ENCODE measurements at places on chromosomes 2 and 18.

DNA sequence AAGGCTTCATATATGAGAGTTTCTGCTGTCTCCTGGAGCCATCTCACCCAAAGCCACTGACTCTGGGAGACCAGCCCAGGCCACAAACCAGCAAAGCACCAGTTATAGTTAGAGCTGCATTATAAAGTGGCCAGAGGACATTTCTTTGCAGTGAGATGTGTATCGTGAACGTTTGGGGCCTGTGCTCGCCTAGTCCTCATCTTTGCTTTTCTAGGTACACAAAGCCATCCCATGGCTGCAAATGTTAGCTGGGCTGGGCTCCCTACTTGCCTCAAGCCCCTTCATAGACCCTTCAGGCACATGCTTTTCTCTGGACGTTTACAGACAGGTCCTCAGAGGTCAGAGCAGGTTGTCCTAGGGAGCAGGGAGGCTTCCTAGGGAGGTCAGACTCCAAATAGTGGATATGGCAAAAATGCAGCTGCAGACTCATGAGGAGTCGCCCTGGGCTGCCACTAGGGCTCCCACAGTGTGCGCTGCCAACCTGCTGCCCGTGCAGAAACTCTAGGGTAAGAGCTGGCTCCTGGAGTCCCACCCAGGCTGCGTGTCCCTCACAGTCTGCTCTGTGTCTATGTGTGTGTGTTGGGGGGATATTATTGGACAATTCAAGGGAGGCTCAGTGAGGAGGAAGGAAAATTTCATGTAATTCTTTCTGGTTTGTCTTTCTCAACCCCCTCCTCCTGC, 141.0 kb downstream of the RPIA start:
- no peak for DNase-seq

GRCh38 chr18:6270771-6271216, 143.9 kb downstream of the L3MBTL4 start:
- no peak for DNase-seq

GRCh38 chr18:63472380-63472779, 4.4 kb upstream of the SERPINB5 start:
- no peak for DNase-seq

GRCh38 chr2:204213588-204213987, 277.0 kb downstream of the ICOS start:
- no peak for DNase-seq

DNA sequence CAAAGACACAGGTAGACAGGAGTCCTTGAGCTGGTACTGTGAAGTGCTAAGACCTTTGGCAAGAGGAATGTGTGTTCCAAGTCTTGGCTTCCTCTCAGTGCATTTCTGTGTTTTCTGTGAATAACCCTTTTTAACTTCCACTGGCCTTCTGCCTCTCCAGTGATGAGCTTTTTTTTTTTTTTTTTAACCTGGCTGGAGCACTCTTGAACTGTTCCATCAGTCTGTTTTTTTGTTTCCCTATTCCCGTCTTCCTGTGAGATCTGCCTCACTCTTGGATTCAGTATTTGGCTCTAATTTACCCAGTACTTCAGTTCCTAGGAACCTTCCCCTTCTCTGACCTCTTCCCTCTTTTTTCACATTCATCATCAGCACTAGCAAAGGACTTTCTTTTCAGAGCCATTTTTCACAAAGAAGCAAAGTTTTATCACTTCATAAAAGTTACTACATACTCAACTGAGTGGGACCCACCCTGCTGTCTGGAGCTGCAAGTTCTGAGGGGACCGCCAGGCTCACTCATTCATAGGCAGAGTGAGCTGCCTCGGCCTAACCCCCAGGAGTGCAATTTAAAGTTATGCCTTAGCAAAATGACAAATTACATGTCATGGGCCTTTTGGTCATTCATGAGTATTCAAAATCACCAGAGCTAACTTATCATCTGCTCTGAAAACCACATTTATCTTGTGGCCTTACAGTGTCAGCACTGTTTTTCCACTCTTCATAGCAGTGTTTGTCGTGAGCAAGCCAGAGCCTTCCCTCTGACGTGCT, 126.9 kb upstream of the DAPL1 start:
- peak; percentile 48 for DNase-seq

DNA sequence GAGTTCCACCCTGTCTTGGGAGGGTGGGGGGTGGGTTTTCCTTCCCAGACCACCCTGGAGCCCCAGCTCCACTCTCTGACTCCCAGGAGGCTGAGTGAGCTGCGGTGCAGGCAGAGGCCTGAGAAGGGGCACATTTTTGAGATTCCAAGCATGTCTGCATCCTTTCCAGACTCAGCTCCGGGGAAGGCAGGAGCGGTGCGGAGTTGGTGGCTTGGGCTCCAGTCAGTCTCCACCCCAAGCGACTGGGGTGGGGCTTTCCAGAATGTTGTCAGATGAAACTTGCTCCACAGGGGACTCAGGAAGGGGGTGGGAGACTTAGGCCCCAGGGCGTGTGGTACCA, 44.2 kb upstream of the HS6ST1 start:
- peak; percentile 90 for DNase-seq

DNA sequence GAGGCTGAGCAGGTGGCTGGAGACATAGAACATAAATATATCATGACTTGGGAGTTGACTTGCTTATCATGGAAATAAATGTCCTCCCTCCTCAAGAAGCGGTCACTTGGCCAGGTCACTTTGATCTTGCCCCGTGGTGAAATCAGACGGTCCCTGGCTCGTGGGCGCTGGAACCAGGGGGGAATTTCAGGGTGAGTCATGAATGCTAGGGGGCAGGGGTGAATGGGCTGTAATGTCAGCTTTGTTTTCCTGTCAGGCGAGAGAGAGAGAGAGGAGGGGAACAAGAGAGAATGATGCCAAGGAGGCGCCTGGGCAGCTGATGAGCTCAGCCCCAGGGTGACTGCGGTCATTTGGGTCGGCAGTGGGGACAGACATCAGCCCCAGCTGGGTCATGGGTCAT, 47.7 kb downstream of the RRM2 start:
- peak; percentile 62 for DNase-seq

GRCh38 chr2:5617796-5618195, 74.4 kb upstream of the SOX11 start:
- DNase-seq, result peak; percentile 48

- peak; percentile 55 for DNase-seq
Measured at GRCh38 chr2:199468561-199469513, 11.1 kb upstream of the SATB2 start.

GRCh38 chr18:57621246-57621604, 411 bp downstream of the NARS1 start:
- DNase-seq, result no peak

DNA sequence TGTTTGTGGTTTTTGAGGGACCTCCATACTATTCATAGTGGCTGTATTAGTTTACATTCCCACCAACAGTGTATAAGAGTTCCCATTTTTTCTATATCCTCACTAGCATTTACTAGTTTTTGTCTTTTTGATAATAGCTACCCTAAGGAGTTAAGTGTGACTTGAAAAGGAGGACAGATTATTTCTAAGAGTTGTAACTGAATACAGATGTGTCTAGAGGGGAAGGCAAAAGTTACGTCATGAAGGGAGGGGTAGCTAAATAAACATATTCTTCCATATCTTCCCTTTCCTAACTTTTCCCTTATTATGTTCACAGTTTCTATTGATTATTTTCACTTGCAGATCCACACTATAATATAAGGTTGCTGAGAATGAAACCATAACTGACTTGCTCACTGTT, 1315.7 kb upstream of the ZEB2 start:
- DNase-seq, result no peak

DNA sequence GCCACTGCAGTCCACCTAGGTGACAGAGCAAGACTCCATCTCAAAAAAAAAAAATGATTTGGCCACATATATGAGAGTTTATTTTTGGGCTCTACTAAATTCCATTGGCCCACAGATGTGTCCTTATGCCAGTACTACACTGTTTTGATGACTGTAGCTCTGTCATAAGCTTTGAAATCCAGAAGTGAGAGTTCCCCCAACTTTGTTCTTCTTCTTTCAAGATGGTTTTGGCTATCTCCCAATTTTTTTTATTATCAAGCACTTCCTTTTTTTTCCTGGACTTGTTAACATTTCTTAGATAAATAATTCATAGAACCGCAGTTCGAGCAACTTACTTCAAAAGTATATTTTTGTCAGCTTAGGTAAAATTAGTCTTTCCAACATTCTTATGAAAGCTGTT, 96.9 kb downstream of the TSHZ1 start:
- DNase-seq, result no peak

DNA sequence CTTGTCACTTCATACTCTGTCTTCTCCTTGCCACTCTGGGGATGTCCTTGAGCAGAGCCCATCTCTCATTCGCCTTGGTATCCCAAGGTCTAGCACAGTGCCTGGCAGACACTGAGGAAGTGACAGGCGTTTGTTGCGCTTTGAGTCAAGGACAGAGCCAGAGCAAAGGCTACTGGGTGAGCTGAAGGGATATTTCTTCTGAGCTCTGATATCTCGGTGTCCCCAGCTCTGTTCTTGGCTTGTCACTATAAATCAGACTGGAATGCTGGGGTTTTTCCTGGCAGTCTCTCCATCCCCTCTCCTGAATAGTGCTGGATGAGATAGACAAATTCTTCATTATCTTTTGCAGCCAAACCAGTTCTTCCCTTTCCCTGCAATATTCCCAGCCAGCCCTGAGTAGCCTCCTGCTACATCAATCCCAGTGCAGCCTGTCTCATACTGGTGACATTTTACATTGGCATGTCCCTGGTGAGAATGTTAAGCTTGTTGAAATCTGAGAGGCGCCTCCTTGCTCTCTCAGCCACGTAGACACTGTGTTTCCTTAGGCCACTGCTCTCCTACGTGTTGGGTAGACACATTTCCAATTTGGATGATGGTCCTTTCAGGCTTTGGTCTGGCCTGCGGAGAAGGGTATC, 61.7 kb downstream of the CTIF start:
- no peak for DNase-seq

GRCh38 chr2:47488870-47489584, 86.1 kb downstream of the MSH2 start:
- no peak for DNase-seq

DNA sequence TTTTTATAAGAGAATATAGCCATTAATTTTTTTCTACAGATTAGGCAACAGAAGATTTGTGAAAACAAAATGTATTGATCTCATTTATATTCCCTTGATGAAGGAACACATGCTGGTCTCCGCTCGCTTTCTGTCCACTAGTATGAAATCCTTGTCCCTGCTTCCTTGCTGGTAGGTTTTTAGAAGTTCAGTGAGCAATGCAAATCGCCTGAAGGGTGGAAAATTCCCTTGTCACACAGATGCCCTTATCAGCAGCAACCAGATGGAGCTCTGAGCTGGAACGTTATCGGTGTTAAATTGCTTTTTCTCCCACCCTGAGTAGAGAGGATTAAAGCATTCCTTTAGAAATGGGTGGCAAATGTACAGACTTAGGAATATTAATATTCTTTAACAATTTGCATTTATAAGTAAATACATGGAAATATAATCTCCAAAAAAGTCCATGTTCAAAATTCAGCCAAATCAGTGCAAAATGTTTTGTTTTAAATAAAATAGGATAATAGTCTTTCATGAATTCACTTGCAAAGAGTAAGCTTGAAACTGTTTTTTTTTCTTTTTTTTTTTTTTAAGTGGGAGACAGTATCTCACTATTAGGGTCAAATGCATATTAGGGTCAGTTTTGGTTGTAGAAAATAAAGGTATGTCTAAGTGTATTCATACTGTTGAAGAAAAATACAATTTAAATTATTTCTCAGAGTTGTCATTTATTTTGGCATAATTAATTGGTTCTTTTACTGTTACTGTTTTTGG, 164.0 kb upstream of the MYO3B start:
- no peak for DNase-seq

GRCh38 chr2:213152065-213152794, 818 bp upstream of the IKZF2 start:
- peak; percentile 76 for DNase-seq

DNA sequence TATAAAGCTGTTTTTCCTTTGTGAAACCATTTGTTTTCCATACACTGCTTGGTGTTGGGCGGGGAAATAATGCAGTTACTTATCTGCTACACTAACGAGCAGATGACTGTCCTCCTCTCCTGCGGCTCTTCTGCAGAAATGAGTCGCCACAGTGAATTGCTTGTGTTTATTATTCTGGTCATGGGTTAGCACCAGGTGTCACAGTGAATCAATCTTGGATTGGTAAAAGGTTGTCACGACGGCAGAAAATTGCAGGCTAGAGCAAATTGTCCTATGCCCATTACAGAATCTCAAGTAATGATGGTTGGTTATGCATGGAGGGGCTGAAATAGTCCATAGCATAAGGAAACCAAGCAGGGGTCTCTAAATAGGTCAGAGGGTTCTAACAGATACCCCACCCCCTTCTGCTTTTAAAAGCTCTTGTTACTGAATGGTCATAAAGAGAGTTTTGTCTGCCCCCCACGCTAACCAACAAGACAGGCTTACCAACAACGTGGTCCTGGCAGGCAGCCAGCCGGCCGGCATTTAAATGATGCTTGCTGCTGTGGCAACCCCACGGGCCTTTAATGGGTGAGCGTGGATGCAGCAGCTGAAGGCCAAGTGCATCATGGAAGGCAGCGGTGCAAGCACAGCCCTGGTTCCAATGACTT, 29.5 kb downstream of the RAB31 start:
- peak; percentile 78 for DNase-seq

- DNase-seq, result no peak
Measured at GRCh38 chr2:230473378-230473777, 57.4 kb downstream of the SP100 start.

- no peak for DNase-seq
Measured at GRCh38 chr2:33607905-33608304, 8.8 kb upstream of the FAM98A start.

GRCh38 chr18:52596748-52597435, 256.9 kb downstream of the DCC start:
- no peak for DNase-seq

- DNase-seq, result peak; percentile 70
Measured at GRCh38 chr2:74740741-74741431, 86.8 kb downstream of the SEMA4F start.

- no peak for DNase-seq
Measured at GRCh38 chr2:220513573-220514288, 886.3 kb downstream of the SLC4A3 start.

- DNase-seq, result no peak
Measured at GRCh38 chr2:20224164-20224715, 690 bp downstream of the SDC1 start.

DNA sequence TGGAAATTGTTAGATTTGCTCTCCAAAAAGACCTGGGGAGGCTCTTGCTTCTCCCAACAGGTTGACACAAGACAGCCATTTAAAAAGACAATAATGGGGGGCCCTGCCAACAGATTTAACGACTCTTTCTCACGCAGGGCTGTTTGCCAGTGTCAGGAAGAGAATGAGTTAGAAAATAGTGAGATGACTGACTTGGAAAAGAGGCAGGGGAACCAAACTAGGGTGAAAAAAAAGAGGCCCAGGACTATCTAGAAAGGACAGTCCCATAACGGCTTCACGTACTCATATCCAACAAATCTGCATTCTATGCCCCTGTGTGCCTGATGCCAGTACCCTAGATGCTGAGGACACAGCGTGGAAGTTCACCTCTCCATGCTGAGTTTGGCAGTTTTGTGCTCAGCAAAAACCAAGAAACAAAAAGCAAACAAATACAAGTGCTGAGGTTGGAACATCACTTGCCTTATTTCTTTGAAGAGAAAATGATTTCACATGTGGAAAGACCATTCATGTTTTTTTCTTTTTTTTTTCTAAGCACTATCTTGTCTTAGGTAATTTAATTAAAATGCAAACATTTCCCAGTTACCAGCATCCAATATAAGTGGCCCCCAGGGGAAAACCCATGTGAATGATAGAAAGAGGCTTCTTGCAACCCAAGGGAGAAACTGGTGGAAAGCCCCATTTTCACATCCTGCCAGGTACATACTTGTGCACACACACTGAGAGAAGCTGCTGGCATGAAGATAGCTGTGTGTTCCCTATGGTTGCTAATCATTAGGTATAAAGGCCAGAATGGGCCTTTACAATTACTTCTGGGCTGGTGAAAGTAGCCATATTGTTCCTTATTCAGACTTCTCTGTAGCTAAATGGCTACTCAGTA, 10.6 kb upstream of the WIPF1 start:
- DNase-seq, result no peak

GRCh38 chr18:33676593-33676992, 98.6 kb downstream of the ASXL3 start:
- no peak for DNase-seq
